ENCODE measurements at places on chromosomes 1 and 21.

DNA sequence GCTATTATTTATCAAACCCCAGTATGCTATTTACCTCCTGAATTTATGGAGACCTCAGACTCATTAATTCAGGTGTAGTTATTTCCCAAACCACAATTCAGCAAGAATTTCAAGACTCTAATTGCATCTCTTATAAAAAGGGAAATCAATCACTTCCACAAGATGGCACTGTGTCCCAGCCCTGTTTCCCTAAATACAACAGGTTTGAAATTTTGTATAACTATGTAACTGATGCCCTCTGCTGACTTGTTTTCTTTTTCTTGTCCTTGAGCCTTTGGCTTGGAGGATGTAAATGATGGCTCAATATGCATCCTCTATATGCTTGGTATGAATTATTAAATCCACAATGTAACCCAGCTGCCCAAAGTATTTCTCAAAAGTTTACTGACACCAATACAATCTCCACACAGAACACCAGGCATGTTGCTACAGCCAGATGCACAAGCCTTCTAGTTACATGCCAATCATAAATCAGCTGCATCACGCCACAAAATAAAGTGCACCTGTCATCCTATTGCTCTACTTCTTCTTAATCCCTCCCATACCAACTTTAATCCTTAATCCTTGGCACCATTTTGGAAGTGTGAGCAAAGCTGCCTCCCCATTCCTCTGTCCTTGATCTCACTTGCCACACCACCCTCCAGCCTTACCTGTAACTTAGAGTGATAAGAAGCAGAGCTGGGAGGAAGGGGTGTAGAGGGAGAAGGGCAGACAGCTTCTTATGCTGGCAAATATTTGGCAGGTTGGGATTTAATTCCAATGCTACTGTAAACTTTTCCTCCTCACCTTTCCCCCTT lies 9.0 kb downstream of the C1orf105 start:
- DNase-seq: no peak

- DNase-seq: no peak
Measured at GRCh38 chr1:24228311-24228710, 41.2 kb upstream of the IFNLR1 start.

GRCh38 chr1:39802496-39803260 lies 14.0 kb upstream of the BMP8B start:
- no peak for DNase-seq

GRCh38 chr1:53371851-53372250 lies 44.0 kb upstream of the LRP8 start:
- no peak for DNase-seq

DNA sequence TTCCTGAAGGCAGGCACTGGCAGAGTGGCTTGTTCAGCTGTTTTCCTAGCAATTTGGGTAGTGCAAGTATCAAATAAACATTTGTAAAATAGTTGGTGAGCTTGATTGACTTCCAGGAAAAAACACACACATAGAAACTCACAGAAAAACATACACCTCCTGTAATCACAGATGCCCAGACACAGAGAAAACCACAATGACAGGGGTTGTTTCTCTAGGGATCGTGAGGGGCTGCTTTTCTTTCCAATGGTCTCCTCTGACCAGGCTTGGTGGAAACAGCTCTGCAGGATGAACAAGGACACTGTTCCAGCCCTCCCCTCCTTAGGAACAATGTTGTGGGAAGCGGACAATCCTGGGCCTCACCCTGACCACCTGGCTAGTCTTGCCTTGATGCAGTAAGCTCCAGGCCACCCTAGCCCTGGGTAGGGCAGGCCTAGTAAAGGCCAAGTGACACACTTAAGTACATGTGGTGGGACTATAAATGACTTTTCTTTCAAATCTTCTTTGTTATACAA lies 142.5 kb upstream of the HMGB4 start:
- no peak for DNase-seq

DNA sequence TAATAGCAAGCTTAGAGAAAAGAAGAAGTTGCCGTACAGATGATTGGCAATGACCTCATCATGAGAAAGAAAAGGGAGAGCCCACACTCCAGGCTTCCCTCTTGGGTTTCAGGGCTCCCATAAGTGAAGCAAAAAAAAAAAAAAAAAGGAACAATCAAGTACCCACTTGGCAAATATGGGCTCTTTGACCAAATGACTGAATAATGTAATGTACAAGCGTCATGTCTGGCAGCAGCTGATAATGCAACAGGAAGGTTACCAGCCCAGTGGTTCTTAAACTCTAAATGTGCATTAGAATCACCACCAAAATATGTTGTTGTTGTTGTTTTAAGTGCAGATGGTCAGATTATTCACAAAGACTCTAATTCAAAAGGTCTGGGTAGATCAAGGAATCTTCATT lies 13.5 kb downstream of the TNFSF4 start:
- DNase-seq: no peak

- DNase-seq: no peak
Measured at GRCh38 chr1:71270394-71270915, 189.6 kb upstream of the ZRANB2 start.

DNA sequence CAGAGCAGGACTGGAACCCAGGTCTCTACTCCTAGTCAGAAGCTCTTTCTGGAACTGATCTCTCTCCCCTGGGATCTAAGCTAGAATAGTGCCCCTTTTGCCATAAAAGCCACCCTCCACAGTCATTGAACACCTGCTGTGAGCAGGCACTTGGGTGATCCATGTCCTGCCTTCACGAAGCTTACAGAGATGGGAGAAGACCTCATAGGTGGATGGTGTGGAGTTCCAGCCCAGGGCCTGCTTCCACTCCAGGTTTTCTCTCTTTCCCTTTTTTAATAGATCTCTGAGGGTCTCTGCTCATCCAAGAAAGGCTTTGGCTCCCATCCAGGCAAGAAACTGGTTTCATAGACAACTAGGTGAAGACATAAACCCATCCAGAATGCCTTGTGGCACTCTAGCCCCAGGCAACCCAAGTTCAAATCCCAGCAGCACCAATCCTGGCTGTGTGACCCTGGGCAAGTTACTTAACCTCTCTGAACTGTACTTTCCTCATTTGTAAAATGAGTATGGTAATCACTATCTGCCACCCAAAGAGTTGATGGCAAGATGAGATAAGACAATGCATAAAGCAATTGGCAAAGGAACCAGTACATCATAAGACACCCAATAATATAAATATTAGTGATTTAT lies 46.4 kb upstream of the TMEM51 start:
- DNase-seq: no peak

DNA sequence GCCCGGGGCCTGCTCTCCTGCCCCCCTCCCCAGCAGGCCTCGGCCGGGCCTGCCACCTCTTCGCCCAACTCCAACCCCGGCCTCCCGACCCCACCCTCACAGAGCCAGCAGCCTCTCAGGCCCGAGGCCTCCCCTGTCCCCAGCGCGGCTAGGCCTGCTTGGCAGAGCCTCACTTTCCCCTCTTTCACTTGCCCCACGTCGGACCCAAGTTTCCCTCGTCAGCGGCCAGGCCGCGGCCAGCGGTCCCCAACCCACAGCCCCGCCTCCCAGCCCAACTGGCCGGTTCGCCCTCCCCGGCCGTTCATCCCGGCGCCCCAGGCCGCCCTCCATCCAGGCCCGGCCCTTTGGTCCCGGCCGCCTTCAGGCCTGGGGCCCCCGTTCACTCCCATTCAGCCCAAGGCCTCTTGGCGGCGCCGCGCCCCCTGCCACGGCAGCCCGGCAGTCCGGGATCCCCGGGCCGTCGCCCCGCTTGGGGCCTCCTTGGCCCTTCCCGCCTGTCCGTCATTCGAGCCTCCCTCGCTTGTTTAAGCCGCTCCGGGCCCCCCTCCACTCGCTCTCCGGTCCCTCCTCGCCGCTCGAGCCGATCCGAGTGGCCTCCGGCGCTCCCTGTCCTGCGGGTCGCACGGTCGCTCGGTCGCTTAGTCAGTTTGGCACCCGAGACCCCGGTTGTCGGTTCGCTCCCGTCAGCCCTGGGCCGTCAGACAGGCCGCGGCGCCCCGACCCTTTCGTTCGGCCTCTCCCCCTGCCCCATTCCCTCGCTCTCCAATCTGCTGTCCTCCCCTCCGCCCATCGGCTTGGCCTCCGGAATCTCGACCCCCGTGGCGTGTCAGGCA lies 1.4 kb downstream of the LRRC41 start:
- DNase-seq: peak; percentile 55

DNA sequence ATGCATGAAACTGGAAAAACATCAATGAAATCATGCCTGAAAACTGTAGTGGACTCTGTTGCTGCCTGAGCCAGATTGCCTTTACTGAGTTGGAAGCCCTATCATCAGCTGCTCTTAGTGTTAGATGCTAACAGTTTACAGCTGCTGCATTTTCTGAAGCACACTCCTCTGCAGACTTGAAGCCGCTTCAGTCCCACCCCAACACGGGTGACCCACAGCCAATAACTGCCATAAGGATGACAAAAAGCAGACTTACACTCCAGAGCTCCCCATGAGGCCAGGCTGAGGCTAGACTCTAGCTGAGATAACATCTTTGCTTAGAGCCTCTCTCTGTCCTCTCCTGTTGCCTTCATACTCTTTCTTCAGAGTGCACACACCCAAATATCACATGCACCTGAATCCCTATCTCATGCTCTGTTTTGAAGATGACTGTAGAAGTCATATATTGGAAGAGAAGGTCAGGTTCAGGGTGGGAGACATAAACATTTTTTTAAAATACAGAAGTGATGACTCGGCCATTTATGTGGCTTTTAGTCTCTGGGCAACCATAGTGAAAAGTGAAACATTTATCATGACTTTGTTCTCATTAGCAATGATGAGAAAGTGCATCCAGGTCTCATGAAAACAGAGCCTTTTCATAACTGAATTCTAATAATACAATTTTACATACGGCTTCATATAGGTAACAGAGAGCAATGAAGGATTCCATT lies 161.0 kb downstream of the KCNK2 start:
- DNase-seq: no peak

DNA sequence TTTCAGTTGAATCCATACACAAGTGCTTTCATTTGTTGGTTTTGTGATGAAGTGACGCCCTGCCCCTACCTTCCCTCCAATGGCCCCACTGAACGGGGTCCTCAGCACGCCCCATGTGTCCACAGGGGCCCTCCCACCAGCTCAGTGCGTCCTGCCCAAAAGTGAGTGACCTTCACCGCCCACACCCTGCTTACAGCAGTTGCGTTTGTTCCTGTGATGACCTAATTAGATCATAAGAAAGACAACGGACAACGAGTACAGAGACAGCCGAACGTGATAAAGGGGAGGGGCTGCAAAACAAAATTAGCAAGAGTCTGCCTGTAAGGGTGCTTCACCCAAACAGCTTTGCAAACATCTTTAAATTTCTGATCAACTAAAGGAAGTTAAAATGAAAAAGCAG lies 38.2 kb upstream of the RIPK4 start:
- DNase-seq: no peak

DNA sequence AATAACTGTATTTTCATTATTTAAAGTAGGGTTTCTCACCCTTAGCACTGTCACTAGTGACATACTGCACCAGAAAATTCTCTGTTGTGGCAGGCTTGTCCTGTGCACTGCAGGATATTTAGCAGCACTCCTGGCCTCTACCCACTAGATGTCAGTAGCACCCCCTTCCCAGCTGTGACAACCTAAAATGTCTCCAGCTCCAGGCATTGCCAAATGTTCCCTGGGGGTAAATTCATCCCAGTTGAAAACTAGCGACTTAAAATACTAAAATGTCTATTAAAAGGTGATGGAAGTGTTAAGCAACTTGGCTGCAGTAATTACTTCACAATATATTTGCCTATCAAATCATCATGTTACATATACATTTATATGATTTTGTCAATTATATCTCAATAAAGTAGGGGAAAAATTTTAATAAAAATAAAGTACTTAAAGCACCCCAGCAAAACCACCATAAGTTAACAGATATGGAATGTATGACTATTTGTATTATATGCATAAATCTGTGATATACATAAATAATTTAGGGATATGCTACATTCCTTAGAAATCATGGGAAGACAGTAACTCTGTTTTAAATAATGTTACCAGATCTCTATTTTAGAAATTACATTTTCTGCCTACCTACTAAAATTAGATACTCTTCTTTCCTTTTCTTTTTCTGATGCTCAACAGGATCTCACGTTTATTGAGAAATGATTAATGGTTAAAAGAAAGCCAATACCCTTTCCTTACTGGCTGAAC lies 74.6 kb downstream of the ARID4B start:
- peak; percentile 32 for DNase-seq

DNA sequence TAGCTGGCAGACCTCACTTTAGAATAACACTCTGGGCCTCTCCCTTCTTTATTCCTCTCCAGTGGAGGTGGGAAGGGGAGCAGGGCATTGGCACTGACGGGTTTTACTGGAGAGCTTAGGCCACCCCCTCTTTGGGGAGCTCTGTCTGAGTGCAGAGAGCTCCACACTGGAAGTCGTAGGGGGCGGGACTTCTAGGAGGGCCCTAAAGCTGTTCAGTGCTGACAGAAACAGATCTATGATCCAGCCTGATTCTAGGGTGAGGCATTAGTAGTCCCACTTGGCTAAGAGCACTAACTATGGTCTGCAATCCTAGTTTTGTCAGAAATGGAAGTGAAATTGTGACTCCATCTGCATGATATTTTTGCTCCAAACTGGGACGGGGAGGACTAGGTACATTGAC lies 138.7 kb downstream of the MIS18A start:
- DNase-seq: no peak

DNA sequence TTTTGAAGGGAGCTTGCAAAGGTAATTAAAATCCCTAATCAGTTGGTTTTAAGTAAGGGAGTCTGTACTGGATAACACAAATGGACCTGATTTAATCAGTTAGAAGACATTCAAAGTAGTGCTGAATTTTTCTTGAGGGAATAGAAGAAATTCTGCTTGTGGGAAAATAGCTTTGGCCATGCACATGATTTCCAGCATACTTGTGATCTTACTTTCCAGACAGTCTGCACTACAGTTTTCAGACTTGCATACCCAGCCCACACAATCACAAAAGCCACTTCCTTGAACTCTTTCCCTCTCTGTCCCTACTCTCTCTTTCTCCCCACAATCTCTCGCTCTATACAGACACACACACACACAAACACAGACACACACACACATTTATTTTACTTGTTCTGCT lies 852.1 kb downstream of the PLA2G4A start:
- DNase-seq: no peak

DNA sequence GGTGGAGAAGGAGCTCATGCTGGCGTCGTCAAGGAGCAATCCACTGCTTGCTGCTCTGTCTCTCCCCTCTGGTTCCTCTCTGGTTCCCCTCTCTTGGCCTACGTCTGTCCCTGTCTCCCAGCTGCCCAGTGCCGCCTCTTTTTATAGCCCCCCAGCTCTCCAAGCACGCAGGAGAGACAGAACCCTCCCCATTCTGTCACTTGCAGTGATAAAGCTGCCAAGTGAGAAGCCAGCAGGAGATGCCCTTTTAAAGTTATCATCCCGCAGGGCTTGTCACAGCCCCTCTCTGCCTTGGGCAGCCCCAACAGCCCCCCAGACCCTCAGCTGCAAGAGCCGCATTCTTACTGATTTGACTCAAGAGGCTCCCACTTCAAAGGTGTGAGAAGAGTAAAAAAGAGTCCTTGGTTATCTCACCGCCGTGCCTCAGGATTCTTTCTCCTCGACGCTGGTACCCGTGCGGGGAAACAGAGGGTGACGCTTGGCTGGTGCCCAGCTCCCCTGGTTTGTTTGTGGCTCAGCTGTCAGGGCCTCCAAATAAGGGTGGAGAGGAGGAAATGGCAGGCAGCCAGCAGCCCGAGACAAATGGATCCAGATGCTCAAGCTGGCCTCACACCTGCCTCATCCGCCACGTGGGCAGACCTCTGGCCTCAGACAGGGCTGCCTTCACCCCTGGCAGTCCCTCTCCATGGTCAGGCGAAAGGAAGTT lies at the start of gene NPPA:
NPPA (minus strand) TSS at position 117 of the 706 bp plus-strand sequence; CDS start at position 18, 99 bp downstream.
- no peak for DNase-seq

GRCh38 chr1:6111991-6112689 lies 66.5 kb downstream of the KCNAB2 start:
- no peak for DNase-seq
